ENCODE measurements at places on chromosomes 1 and 21.

DNA sequence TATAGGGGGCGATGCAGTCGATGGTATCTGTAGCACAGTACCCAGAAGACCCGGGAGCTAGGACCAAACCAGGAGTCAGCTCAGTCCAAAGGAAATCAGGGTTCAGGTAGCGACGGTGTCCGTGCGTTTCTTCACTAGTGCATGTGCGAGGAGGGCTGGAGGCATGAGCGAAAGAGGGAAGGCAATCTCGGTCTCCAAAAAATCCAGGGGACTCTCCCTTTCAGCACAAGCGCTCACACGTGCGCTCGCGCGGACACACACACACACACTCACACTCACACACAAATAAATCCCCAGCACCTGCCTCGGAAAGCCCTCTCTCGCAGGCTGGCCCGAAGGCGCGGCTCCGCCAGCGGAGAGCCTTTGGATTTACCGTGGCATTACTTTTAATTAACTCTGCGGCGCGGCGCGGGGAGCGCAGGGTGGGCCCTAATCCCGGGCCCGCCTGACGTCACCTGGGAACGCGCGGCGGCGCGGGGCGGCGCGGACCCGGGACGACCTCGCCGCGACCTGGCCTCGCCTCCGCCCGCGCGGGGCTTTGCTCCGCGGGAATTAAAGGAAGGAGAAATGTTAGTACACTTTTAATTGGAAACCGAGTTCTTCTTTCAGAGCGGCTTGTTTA is 121.2 kb downstream of the LMX1A start:
- DNase-seq, result no peak

DNA sequence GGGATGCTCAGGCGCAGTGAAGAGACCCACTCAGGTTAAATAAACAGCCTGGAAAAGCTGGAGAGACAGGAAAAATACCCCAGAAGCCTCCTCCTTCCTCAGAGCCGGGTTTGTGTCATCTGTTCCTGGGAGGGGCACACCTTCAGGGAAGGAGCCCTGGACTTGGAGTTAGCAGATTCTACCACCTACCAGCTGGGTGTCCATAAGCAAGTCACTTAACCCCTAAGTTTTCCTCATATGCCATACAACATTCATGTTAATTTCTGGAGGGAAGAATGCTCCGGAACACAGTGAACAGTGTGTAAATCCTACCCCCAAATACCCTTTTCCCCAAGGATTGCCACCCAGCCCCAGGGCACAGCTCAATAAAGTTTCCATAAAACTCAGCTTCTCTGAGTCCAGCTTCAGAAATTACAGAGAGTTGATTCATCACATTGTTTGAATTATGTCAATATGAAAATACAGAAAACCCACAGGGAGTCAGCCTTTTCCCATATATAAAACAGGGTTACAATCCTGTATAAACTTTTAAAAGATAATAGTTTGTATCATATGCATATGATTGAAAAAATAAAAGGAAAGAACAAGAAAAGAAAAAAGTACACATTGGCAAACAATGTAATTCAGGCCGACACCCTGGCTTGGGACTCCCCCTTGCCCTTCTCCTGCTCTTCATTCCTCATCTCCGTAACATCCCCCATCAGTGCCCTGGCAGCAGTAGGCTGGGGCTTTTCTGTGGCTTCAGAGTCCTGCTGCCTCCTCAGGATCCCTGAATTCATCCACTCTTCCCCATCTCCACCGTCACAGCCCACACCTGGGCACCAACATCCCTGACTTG is 291.8 kb upstream of the USP24 start:
- no peak for DNase-seq

- no peak for DNase-seq
Observed at GRCh38 chr1:109713636-109714035, 1.6 kb downstream of the GSTM5 start.

GRCh38 chr1:205052690-205053089 is 9.7 kb downstream of the CNTN2 start:
- DNase-seq, result no peak

DNA sequence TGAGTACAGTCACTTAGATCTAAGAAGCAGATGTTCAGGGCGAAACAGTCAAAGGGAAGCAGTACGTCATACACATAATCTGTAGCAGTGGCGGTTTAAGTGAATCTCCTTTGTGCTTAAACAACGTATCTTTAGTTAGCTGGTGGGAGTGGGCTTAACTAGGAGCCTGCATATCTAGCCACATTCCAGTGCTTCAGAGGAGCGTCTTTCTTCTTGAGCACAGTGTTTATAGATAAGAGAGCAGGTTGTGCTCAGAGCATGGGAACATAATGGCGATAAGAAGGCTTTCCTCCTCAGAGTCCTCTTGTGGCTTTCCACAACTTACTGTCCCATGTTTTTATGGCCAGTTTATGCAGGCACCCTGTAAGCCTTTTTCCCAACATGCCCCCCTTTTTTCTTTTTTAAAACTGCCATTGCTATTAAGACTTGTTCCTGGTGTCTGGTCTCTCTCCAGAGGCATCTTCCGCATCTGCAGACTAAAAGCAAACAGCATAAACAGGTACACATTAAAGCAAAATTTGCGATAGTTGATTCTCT is 3.2 kb downstream of the DAP3 start:
- DNase-seq, result no peak

DNA sequence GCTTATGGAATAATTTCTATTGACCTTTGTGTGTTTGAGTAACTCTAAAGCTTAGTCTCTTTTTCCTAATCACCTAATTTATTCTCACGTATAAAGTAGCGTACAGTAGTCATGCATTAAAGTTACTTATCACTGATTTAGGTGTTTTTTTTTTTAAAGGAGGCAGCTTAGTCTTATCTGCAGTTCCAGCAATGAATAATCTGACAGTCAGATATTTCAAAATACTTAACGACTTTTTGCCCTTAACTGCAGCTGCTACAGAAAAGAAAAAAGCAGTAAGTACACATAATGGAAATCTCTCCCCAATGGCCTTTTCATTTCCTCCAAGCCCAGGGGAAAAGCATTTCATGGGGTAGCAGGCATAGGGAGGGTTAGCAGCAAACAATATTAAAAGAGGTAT is 54.6 kb downstream of the SLC35F3 start:
- no peak for DNase-seq

GRCh38 chr1:84869720-84870119 is 23.3 kb downstream of the LPAR3 start:
- DNase-seq, result no peak

- no peak for DNase-seq
Observed at GRCh38 chr1:77081834-77082233, 137.4 kb downstream of the PIGK start.

DNA sequence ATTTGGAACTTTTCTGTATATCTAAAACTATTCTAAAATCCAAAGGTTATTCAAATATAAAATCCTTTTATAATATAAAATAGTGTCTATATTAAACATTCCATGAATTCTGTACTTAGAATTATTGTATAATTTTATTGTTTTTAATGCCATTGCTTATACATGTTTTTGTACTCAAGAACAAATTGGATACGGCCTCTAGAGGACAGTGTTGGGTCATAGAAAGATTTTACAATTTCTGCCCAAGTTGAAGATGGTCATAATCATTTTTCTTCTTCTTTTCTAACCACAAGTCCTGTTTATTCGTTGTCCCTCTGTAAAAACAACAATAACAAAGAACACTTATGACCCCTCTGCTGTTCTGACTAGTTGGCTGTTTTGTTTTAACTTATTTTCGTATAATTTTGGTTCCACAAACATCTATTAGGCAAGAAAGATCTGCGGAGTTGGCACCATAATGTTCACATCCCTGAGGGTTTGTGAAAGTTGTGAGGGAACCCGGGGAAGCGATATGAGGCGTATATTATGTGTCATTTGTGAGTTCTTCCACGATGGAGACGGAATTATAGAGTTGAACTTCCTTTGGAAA is 75.7 kb upstream of the KIF26B start:
- DNase-seq, result no peak

- no peak for DNase-seq
Observed at GRCh38 chr1:68180441-68181164, 51.7 kb downstream of the WLS start.
